ENCODE measurements at places on chromosomes 6 and 20. TPM values are rescaled to one million over a fixed set of nuclear protein-coding genes. Genes with fewer than 3 reads are reported as not detected.

Gene COL9A3
- 17.6 TPM for polyA plus RNA-seq

Gene PLA2G7
- 2.6 TPM for polyA plus RNA-seq

Gene BFSP1
- polyA plus RNA-seq = 4.4 TPM

Gene KCNQ2
- polyA plus RNA-seq = 4.9 TPM

Gene KHDC1
- 10.8 TPM for polyA plus RNA-seq

Gene UQCC2
- polyA plus RNA-seq = 52.6 TPM

Gene TFEB
- polyA plus RNA-seq = 11.5 TPM

Gene PPIL6
- 18.8 TPM for polyA plus RNA-seq

Gene EYA2
- 1.3 TPM for polyA plus RNA-seq

Gene SLC22A2
- 11.3 TPM for polyA plus RNA-seq

DNA sequence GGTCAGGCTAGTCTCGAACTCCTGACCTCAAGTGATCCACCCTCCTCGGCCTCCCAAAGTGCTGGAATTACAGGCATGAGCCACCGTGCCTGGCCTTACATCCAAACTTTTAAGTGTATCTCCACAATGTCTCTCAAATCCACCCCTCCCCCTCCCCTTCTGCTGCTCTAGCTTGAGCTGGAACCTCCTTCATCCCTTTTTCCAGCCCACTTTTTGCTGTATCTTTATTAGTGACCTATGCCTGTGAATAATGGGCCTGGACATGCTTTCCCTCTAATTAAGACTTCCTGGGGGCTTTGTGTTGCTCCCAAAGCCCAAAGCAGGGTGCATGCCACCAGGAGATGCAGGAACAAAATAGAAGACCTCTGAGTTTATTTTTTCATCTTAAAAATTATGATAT, 26.1 kb downstream of the TNFAIP3 start:
- DNase-seq = no peak

DNA sequence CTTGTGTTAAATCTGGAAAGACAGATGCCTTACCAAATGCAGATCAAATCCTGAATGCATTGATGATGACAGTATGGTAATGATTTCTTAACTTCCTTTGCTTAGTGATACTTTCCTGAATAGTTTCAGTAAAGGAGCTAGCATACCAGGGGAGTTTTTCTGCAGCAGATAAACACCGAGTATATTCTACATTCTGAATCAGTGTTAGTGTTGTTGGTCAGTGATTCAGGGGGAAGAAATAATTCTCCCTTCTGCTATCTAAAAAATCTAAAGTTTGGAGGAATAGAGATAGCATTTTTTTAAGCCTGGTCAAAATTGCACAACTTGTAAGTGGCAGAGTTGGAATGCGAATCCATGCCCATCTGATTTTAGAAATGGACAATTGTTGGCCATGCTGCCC, 512.2 kb upstream of the MARCKS start:
- no peak for DNase-seq

DNA sequence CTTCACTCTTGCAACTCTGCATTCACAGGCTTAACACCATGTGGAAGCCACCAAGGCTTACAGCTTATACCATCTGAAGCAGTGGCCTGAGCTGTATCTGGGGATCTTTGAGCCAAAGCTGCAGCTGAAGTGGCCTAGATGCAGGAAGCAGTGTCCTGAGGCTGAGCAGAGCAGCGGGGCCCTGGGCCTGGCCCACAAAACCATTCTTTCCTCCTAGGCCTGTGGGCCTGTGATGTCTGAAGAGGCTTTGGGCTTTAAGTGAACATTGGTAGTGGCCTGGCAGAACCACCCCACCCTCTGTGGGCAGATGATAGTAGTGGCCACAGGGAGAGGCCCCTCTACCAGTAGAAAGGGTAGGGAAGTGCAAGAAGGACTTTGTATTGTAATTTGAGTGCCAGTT, 6.9 kb upstream of the PREP start:
- no peak for DNase-seq

DNA sequence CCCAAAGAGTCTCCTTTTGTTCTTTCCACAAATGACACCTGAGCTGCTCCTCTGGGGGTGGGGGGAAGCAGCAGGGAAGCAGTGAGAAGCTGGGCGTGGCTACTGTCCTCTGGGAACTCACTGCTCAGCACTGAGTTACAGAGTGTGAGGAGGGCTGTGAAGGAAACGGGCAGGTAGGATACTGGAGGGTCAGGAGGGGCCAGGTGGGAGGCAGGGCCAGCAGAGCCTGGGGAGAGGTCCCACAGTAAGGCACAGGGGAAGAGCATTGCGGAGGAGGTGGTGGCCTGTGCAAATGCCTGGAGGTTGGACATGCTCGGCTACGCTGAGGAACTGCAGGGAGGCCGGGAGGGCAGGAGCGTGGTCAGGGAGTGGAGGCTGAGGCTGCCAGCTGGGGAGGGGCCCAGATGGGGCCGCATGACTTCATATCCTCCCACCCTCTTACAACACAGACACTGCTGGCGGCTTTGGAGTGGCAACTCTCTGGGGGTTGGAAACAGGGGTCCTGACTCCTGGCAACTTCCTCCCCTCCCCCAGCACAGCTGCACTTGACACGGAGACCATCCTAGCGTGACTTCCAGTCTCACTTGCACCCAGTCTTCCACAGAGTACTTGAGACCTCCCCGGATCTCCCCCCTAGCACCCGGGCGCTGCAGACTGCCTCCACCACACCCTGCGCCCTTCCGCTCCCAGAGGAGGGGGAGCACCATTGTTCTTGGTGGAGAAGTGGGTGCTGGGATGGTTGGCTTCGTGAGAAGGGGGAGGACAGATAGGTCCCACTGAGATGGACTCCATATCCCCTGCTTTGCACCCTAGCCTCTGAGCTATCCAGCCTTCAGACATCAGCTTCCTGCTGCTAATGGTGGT, 34.2 kb downstream of the RBM38 start:
- no peak for DNase-seq

DNA sequence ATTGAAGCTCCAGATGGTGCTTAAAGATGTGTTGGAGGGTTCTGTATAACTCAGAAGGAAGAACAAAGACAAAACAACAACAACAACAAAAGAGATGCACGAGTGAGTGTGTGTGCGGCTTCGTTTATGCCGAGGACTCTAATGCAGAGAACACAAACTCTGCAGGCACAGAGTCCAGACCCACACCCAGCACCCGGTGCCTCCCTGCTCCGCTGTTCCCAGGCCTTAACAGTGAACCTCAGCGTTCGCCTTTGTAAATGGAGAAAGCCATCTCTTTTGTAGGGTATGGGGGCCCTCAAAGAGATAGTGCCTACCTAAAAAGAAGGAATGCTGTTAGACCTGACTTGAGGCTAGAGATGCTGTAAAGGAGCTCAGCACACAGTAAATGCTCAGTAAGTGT, 243.3 kb downstream of the ERMARD start:
- no peak for DNase-seq

DNA sequence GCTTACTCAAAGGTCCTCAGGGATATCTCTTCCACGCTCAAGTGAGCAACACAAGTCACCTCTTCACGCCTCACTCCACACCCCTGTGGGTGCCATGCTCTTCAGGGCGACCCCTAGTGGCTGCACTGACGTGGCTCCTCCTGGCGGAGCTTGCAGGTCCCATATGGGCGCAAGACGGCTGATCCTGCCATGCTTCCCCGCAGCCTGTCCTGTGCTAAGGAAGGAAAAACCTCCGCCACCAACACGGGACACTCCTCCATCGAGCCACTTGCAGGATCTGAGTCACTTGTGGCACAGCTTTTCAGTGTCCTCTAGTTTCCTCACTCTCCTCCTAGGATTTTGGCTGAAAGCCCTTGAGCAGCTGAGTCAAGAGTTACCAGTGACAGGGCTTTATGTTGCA, 90.7 kb downstream of the KHDC1L start:
- no peak for DNase-seq

DNA sequence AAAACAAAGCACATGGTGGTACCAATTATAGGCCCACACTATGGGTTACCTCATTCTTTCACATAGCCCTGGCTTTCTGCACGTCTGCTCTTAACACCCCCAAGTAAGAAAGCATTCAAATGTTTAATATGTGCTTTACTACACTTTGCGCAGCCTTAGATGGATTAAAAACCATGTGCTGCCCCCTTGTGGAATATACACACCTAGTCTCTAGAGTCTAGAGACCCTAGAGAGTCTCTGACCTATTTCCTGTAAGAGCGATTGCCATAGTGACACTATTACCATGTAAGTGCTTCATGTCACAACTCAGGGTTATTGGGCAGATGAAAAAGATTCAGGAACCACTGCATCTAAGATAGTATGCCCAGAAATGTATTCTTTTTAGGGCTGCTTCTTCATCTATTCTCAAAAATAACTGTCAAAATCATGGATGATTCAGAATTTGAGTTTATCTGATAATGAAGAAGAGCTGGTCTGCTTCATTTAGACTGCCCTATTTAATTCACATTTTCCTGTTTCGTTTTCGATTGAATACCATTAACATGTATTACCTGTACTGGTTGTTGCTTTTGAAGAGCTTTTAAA, 186.3 kb downstream of the ADGB start:
- no peak for DNase-seq

DNA sequence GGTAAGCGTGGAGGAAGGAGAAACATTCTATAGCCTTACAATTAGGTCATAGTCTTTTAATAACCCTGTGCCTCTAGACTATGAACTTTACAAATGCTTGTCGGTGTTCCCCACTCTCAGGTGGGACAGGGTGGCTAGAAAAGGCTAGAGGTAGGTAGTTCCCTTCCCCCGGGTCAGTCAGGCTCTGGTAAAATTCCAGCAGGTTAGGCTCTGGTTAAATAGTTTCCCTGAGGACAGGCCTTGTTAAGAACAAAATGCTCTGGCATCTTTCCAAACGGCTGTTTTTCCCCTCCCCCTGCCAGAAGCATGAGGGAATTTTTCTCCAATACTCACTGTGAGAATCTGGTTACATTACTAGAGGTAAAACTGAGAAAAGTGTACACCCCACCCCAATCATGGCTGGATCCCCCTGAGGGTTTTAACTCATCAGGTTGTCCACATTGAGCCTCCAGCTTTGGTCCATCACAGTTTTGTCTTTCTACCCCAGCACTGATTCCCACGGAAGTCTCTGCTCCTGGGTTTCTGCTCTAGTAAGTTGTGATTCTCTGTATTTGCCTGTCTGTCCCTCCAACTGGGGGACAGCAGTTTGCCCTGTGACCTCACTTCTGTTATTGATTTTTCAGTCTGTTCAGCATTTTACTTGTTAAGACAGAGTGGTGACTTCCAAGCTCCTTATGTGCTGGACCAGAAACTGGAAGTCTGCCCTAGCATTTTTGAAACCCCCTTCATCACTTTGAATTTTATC, 84.7 kb upstream of the ADGRF1 start:
- no peak for DNase-seq

- no peak for DNase-seq
These were observed 614.5 kb downstream of the PKHD1 start for GRCh38 chr6:51472745-51473487.

DNA sequence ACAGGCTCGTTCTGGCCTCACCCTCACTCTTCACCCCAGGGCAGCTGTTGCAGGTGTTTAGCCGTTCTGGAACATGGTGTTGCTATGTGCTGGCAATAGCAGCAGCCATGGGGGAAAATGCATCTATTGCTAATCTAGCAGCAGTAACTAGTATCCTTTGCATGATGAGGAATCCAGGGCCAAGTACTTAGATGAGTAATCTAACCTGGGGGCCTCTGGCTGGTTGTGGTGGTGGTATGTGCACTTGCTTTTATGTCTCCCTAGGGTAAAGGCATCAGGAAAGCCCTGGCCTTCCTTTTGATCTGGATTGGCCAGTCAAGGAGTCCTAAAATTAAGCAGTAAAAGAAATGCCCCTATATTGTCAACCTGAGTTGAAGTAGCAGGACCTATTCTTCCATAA, 594.5 kb upstream of the MAP3K7 start:
- no peak for DNase-seq

DNA sequence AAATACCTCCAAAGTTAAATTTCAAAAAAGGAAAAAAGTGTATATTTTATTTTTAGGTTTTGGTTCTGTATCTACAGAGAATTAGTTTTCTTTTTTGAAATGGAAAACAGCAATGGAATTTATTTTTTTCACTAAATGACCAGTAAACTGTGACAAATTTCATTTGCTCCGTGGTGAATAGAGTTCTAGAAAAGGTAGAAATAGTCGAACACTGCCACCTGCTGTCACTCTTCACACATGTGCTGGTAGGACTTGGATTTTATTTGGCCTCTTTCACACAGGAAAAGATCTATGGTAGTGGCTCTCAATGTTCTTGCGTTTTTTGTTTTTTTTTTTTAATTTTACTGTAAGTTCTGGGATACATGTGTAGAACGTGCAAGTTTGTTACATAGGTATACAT, 312.5 kb downstream of the EYA4 start:
- peak; percentile 35 for DNase-seq

DNA sequence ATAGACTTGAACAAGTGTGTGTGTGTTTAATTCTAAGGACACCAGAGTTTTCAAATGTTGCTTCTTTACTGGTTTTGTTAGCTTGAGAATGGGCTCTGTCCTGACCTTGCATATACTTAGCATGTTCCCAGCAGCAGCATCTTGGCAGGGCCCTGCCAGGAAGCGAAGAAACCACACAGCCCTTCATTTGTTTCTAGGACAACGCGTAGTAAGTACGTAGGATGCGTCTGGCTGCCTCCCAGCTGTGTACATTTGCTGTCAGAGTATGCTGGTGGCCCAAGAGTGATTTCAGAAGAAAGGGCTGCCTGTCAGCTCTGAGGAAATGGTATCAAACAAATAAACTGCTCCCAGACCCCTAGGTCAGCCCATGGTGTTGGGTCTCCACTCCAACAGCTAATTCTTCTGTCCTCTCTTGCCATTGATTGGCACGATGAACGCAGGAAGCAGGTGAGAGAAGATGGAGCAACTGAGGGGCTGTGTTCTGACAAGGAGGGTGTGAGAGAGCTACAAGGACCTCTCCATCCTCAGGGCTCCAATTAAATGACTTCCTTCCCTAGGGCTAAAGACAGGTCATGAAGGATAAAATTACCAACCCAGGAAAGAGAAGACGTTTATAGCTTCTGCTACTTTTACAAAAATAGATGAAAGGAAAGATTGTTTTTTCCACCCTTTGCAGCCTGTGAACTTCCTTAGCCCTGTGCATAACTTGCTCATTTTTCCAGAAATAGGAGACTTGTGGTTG, 55.9 kb upstream of the HDDC2 start:
- no peak for DNase-seq
